Right kidney (tissue), 9 donors: ENCODE measurements at places on chromosomes 7 and 10.

DNA sequence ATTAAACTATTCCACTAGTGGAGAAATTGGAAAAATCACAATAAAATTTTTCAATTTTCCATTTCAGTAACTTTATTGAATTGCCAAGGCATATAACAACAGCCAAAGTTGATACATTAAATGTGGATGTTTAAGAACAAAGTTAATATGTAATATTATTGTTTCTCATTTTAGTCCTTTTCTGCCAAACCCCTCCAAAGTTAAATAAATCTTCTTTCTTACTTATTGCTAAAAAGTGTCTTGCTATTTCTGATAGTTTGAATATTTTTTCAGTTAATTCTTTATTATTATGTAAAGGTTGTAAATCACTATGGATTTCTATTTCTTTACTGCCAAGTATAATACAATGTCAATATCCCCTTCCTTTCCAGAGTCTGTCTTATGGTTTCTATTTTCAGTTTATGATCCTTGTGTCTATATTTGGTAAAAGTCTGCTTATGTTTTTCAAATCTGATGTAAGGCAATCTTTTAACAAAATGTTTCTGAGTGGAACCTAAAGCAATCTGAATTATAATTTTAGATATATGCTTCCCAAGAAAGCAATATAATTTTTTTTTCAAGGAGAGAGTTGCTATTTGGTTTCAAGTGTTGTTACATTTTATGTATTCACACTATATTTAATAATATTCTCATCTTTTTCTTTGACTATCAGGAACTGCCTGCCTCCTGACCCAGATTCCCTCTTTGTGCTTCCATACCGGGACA, 80.3 kb upstream of the RHOBTB1 start:
- DNase-seq, result no peak

DNA sequence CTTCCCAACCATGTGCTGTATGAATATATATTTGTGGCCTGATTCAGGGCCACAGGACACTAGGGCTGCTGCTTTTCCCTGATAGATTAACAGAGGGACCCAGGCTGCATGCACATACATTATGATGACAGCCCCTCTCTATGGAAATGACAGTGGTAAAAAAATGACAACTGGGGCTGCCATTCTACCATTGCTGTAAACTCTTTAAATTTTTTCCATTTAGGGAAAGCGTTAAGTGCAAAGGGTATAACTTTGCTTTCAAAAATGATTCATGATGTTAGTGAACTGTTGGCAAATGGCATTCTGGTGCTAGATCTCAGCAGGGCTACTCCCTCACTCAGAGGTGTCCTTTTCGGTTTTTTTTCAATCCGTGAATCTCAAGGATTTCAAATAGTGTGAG, 4.2 kb downstream of the CTBP2 start:
- peak; percentile 39 for DNase-seq

GRCh38 chr7:119175911-119176627, 951.6 kb downstream of the ANKRD7 start:
- DNase-seq, result peak; percentile 40

DNA sequence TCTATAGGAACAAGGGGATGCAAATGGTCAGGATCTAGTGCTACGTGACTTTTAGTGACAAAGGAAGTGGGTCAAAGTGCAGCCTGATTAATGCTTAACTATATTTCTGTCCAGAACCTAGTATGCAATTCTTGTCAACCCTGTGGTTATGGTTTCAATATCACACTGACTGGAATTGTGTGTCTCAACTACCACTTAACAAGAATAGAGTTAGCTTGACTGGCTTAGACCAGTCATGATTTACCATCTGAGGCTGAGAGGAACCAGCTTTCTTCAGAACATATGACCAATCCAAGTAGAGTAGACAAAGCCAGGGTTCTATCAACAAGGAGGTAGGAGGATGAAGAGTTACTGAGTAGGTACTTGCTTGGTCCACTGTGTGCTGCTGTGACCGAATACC, 54.4 kb downstream of the MYPN start:
- DNase-seq, result no peak

DNA sequence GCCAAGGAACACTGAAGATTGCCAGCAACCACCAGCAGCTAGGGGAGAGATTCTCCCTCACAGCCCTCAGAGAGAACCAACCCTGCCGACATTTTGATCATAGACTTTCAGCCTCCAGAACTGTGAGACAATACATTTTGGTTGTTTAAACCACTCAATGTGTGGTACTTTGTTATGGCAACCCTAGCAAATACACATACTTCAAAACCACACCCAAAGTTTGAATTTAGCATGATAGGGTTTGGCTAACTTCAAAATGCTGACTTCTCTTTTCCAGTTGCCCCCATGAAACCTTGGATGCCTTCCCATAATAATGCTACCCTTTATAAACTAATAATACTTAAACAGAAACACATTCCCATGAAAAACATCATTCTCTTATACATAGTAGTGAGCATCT, 149.8 kb downstream of the DGKI start:
- DNase-seq, result no peak

- DNase-seq, result no peak
These were observed 79.6 kb upstream of the EMX2 start for GRCh38 chr10:117462816-117463544.

DNA sequence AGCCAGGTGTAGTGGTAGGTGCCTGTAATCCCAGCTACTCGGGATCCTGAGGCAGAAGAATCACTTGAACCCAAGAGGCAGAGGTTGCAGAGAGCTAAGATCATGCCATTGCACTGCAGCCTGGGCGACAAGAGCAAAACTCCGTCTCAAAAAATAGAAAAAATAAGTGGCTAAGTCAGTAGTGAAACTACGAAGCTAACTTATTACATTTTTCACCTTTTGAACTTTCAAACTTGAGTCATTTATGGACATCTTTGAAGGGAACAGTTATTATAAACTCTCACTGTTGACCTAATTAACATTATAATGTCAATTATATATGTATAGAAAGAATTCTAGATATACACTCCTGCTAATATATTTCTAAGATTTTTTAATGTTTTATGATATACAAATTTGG, 541.5 kb upstream of the C7orf33 start:
- DNase-seq, result no peak

DNA sequence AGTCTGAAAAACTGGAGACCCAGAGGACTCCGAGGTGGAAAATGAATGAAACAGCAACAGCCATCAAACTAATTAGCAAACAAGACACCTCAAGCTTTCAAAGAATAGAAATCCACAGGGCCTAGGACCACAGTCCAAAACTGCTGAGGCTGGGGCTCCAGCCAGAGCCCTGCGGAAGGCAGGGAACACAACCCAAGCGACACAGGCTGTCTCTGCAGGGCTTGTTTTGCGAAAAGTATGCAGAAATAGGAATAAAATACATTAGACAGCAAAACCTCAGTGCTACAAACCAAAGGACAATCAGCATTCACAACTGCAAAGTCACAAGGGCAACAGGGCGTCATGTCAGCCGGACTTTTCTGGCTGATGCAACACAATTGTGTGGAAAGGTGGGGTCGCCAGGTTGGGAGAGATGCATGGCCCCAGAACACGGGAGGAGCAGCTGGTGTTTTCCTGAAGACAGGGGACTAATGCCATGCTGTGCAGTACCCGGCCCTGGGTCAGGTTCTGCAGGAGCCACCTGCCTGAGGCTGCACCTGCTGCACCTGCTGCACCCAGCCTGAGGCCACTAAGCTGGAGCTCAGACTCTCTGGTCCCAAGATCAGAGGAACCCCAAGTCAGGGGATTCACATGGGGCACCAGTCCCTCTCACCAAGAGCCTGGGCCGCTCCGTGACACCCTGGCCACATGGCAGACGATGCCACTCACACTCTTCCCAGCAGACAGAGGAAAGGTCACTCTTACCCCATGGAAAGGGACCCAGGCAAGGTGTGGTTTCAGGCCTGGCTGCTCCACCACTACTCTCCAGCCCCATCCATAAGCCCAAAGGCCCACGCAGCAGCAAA, 74.2 kb downstream of the MAD1L1 start:
- DNase-seq, result no peak

DNA sequence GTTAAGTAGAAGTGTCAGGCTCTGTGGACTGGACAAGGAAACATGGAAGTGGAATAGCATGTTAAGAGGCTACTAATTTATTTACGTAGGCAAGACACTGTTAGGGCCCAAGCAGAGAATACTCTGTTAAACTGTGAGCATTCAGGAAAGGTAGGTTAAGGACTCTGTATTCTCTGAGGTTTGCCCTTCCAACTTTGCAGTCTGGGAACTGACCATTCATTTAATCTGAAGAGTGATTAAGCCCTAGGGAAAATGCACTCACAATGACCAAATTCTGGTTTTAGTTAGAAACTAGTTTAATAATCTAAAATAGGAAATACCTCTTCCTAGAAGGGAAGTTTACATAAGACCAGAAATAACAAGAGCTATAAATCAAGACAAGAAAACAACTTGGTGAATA, 266.6 kb downstream of the SUGCT start:
- no peak for DNase-seq

DNA sequence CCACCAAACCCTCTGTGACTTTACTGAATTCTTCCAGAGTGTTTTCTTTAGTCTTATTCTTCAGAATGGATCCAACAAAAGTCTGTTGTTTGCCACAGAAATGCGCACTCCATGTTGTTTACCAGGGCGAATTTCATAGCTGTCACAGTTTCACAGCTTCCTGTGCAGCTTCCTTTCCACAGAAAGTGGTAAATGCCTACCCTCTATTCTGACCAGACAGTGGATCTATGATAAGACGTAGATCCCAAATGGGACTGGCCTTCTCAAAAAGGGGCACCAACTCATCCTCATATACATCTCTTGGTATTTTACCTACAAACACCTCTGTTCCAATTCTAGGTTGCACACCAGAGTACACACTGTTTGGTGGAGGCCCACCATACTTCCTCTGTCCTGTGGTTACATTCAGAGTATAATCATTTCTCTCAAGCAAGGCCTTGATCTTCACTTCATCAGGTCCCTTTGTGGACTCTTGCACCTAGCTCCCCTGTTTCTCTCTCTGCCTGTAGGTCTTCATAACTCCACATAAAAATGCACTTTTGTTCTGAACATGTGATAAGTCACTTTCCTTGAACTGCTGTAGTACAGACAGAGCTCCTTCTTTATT, 91.7 kb downstream of the MLLT10 start:
- DNase-seq, result no peak

DNA sequence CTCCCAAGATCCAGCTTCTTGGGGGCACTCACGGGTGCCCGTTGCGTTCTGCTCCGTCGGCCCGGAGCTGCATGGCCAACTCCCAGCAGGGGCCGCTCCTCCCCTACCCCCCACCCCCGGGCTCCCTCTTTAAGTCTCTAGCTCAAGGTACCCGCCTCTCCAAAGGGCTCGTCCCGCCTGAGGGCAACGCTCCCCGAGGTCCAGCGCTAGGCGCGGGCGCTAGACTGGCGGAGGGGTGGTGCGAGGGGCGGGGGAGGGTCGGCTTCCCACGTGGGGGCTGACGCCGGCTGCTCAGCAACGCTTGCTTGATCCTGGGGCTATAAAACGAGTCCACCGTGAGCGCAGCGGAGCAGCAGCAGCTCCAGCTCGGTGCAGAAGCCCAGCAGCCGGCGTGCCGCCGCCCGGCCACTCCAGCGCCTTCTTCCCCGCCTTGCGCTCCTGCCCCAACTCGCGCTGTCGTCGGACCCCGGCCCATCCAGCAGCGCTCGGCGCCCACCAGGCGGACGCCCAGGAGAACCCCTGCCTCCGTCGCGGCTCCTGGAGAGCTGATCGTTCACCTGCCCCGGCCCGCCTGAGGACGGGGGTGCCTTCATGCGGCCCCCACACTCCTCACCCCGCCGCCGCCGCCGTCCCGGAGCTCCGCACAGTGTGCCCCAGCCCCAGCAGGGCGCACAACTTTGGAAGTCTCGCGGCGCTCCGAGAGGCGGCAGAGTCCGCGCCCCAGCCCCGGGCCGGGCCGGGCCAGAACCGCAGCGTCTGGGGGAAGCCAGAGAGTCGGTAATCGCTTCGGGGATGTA, at the start of gene ADRA2A:
Gene ADRA2A, plus strand, starts transcription at position 348 of the 797 bp plus-strand sequence. CDS start 968 bp downstream, outside the sequence.
- DNase-seq, result peak; percentile 65
